Bladder microvascular endothelial cell (primary cell): ENCODE measurements at places on chromosomes 2 and 18. TPM values are rescaled to one million over a fixed set of nuclear protein-coding genes. Genes with fewer than 3 reads are reported as not detected.

Gene APOB
- under 0.01 and 0.57 TPM in 2 replicates for total RNA-seq

Gene TPO
- 0.32 TPM in 1 of 2 replicates, not detected in the other for total RNA-seq

Gene BOLL
- total RNA-seq: not detected in 2 replicates

Gene KATNAL2
- 0.76 and 1.5 TPM in 2 replicates for total RNA-seq

Gene SP100
- 88.4 and 139 TPM in 2 replicates for total RNA-seq

Gene DUSP2
- total RNA-seq: 0.49 and 0.63 TPM in 2 replicates

Gene CYS1
- total RNA-seq: 0.16 TPM in 1 of 2 replicates, not detected in the other

Gene MEP1B
- total RNA-seq: 0.25 TPM in 1 of 2 replicates, not detected in the other

Gene INHA
- not detected in 2 replicates for total RNA-seq

Gene SLC23A3
- 0.81 and 4.5 TPM in 2 replicates for total RNA-seq
